ENCODE measurements at places on chromosomes 5 and 9.

GRCh38 chr5:68292316-68292715 is 76.8 kb downstream of the PIK3R1 start:
- DNase-seq, result no peak

DNA sequence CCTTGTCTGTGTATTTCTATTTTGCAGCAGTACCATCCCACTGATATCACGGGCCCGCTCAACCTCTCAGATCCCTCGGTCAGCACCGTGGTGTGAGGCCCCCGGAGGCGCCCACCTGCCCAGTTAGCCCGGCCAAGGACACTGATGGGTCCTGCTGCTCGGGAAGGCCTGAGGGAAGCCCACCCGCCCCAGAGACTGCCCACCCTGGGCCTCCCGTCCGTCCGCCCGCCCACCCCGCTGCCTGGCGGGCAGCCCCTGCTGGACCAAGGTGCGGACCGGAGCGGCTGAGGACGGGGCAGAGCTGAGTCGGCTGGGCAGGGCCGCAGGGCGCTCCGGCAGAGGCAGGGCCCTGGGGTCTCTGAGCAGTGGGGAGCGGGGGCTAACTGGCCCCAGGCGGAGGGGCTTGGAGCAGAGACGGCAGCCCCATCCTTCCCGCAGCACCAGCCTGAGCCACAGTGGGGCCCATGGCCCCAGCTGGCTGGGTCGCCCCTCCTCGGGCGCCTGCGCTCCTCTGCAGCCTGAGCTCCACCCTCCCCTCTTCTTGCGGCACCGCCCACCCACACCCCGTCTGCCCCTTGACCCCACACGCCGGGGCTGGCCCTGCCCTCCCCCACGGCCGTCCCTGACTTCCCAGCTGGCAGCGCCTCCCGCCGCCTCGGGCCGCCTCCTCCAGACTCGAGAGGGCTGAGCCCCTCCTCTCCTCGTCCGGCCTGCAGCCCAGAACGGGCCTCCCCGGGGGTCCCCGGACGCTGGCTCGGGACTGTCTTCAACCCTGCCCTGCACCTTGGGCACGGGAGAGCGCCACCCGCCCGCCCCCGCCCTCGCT is 1.9 kb downstream of the LRRC26 start:
- no peak for DNase-seq

- no peak for DNase-seq
Observed at GRCh38 chr5:152456815-152457443, 51.9 kb upstream of the NMUR2 start.

GRCh38 chr5:167794121-167794520 is 497.3 kb upstream of the WWC1 start:
- DNase-seq, result no peak

DNA sequence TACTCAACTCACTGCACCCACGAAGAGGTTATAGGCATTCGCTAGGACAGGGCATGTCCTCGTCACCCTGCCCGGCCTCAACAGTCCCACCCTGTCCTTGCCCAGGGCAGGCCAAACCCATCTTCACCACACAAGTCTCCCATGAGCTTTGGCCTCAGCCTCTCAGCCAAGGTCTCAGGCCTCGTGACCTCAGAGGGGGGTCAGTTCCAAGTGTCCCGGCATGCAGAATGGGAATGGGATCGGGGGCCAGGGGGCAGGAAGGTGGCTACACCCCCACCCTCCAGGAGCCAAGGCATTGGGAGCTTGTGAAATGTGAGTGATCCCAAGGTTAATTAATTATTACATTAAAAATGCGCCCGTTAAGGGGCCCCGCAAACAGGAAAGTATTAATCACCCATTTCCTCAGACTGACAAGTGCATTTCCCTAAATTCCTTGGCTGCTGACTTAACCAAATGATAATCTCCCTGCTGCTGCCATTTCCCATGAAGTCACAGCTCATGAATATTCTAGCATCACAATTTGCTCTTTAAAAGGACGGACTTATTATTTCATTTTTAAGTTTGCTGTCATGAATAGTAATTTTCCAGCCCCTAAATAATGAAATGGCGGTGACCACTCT is 8.0 kb upstream of the UBAC1 start:
- no peak for DNase-seq

GRCh38 chr5:156479849-156480248 is 152.9 kb downstream of the SGCD start:
- peak; percentile 4 for DNase-seq

GRCh38 chr5:61461926-61462325 is 129.9 kb downstream of the ZSWIM6 start:
- DNase-seq, result no peak

GRCh38 chr5:170746075-170746960 is 37.2 kb upstream of the GABRP start:
- DNase-seq, result no peak

- DNase-seq, result no peak
Observed at GRCh38 chr5:96439477-96440184, 6.6 kb upstream of the PCSK1 start.

DNA sequence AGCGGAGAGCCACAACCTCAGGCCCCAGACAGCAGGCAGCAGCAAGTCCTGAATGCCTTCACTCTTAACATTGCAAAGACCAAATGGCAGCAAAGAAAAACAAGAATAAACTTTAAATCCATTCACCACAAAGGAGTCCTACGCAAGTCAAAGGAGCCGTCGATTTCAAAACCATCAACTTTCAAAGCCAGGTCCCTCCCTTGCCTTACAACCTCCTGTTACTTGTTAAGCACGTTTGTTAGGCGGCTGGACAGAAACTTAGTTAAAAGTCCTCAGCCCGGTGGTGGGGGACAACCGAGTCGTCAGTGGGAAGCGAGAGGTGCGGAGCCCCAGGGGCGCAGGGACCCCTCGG is 938 bp downstream of the LPAR1 start:
- DNase-seq, result no peak

DNA sequence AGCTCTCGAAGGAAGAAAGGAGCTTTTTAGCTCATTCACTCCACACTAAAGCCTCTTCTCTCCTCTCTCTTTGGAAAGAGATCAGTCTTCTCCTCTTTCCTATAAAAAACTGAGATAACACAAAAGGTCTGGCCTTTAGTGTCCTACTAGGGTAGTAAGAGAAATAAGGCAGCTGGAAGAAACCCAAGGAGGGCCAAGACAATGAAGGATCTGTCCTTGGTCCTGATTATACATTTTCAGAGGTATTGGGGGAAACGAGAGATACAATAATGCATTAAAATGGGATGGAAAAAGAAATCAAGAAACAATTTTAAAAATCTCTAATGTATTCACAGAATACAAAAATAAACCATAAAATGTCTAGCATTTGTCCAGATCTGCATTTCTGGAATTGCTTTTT is 184.0 kb downstream of the SLF1 start:
- DNase-seq, result no peak

DNA sequence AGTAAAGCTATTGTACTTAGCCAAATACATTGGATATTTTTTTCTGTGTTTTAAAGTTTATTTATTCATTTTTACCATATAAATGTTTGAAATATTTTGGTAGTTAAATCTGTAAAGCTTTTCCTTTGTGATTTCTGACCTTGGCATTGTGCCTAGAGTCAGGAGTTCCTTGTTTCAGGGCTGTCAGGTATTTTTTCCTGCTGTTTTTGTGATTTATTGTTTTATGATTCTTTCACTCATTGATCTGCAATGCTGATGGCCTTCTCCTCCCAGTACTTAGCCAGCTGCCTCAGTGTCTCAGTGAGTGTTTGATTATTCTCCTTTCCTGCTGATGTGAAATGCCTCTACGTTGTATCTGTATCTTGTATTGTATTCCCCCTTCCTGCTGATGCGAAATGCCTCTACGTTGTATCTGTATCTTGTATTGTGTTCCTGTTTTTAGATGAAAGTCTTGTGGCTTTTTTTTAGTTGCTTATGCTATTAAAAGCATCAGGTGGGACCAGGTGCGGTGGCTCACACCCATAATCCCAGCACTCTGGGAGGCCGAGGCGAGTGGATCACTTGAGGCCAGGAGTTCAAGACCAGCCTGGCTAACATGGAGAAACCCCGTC is 61.0 kb downstream of the EHMT1 start:
- DNase-seq, result no peak

- DNase-seq, result peak; percentile 69
Observed at GRCh38 chr9:95508968-95509850, 7.6 kb downstream of the PTCH1 start.

GRCh38 chr5:29672678-29673077 is 1520.8 kb upstream of the CDH6 start:
- DNase-seq, result no peak

DNA sequence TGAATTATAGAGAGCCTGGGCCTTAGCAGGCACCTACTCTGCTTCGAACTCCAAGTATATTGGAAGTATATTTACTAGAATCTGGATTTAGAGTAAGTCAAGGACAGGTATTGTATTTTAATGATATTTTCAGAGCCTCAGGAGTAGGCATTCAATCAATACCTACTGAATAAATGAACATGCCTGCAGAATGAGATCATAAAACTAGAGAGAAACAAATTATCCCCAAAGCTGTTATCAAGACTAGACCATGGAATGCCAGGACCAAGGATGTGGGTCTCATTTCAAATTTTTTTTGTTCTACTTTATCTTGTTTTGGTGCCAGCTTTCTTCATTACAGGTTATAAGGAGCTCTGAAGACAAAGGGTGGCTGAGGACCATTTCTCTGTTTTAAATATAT is 66.0 kb downstream of the GDNF start:
- DNase-seq, result no peak

- no peak for DNase-seq
Observed at GRCh38 chr5:69029292-69029691, 64.5 kb upstream of the SLC30A5 start.

- DNase-seq, result no peak
Observed at GRCh38 chr5:116880150-116880549, 305.5 kb upstream of the SEMA6A start.

GRCh38 chr5:103657301-103657700 is 94.7 kb upstream of the NUDT12 start:
- no peak for DNase-seq

- DNase-seq, result no peak
Observed at GRCh38 chr9:72188232-72188631, 39.0 kb downstream of the GDA start.

- no peak for DNase-seq
Observed at GRCh38 chr9:78386773-78387172, 89.8 kb downstream of the PSAT1 start.

GRCh38 chr5:2111569-2112105 is 228.9 kb upstream of the IRX4 start:
- no peak for DNase-seq

DNA sequence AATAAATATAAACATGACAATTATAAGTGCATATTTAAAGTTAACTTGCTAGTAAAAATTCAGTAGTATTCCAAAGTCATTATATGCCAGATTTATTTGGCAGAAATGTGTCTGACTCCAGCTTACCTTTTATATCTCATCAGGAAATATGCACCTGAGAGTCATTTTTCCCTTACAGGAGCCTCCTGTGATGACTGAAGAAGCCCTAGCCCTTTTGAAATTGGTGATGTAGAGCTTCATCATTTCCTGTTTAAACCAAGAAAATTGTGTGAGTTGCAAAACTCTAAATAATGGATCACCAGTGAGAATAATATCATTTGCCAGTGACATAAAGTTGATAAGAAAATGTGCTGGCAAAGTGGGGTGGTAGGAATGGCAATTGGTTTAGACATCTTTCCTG is 42.1 kb upstream of the CTNND2 start:
- DNase-seq, result no peak

GRCh38 chr5:16588434-16589214 is 28.2 kb downstream of the RETREG1 start:
- no peak for DNase-seq

DNA sequence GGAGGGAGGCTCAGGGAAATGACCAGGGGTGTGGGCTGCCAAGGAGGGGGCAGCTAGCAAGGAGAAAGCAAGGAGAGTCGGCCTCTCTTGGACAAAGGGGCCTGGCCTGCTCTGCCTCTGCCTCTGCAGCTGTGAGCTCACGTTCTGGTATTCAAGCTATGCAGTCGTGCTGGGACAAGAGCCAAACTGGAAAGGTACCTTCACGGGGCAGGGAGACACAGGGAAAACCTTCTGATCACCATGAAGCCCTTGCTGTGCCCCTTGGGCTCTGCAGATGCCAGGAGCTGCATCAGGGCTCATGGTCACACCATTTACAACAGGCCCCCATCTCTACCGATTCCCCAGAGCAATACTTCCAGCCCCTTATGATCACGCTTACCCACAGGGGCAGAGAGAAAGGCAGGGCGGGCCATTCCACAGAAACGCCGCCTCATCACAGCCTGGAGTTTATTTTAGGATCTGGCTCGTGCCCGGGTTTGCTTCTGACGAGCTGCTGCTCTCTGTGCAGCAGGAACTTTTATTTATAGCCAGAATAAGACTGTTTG is 63.2 kb downstream of the PRRT1B start:
- no peak for DNase-seq

DNA sequence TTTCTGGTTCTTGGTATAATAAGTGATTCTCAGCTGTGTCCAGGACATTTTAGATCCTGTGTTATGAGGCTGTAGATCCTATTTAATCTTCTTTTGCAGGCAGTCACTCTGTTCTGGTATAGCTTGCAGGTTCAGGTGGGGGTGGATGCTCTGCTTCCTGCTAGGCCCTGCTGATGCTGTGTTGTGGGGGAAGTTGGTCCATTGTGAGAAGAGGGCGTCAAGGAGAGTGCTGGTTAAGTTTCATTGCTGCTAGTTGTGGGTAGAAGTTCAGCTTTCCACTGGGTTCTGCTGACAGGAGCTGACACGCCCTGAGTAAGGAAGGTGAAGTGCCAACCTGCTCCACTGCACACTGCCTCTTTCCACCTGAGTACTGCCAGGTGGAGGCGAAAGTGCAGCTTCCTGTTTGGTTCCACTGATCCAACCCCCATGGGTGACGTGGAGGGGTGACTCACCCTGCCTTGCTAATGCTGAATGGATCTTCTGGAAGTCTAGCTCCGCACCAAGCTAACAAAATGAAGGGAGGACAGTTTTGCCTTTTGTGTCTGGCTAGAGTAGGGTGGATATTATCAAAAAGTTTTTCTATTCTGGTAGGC is 16.3 kb downstream of the NMRK1 start:
- DNase-seq, result peak; percentile 71

- no peak for DNase-seq
Observed at GRCh38 chr5:68953875-68954617, 139.8 kb upstream of the SLC30A5 start.

DNA sequence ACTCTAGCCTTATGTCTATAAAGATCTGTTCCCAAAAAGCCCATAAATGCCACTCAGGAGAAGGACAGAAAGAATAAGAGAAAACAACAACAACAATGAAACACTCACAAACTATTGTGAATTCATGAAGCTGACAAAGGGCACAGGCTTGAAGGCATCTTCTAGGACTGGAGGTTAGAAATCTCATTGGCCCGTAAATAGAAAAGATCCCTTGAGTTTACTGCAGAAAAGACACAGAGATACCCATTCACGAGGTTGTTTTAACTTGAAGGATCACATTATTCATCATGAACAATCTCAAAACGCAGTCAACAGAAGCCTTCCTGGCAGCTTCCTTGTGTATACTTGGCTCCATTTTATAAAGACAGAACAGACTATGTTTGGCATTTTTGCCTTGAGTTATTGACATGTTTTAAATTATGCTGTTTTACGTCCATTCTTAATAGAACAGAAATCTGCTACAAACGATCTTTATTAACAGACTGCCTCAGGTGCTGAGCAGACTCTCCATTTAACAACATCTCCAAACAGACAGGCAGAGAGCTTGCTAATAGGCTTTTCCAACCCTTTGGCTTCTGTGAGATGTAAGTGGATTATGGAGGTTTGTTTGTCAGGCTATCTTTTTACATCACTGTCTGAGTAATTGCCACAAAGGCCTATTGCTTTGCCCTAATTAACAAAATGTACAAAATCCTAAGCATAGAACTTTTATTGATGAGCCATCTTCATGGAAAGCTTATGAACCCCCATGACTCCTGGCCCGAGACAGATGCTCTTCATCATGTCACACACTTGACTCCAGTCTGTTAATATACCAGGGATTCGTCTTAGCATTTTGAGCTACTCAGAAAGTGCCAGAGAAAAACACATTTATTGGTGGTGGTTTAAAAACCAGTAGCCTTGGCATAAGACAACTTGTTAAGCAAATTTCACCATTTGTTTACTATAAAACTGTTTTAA is 735.3 kb upstream of the ZNF608 start:
- DNase-seq, result no peak

All from activated naive CD8-positive, alpha-beta T cell treated with anti-CD3 and anti-CD28 coated beads, Interleukin-2, amount 50 U/mL, for 24 hours (primary cell).